ENCODE measurements at places on chromosomes 16 and 17. TPM values are rescaled to one million over a fixed set of nuclear protein-coding genes. Genes with fewer than 3 reads are reported as not detected.

- no peak for DNase-seq
Observed at GRCh38 chr17:82891911-82892310, 52.1 kb upstream of the ZNF750 start.

DNA sequence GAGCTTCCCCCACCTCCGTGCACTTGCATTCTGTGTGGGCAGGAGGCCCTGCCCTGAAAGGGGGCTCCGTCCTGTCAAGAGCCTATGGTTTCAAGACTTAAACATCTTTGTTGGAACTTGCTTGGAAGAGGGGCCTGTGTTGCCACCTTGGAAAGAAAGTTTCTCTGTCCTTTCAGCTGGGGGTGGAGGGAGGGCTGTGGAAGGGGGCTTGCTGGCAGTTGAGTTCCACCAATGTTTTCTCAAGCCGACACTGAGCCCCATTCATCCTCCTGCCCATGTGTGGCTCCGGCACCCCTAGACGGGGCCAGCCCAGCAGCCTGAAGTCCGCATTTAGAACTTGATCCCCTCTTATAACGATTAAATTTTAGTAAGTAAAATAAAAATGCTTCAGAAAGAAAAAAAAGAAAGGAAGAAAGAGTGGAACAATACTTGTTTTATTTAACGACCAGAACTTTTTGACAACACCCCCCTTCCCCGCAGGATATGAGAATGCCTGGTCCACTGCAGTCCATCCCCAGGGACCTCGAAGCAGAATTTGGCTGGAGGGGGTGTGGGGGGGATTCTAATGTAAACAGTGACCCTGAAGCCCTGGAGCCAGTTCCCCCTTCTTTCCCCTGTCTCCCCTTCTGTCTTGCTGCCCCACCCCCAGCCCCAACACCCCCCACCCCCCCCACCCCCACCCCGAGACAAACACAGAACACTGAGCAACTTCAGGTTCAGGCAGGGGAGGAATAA, 26.9 kb upstream of the CLEC18A start:
- DNase-seq, result no peak

- DNase-seq, result no peak
Observed at GRCh38 chr16:57427824-57428223, 19.4 kb downstream of the CIAPIN1 start.

DNA sequence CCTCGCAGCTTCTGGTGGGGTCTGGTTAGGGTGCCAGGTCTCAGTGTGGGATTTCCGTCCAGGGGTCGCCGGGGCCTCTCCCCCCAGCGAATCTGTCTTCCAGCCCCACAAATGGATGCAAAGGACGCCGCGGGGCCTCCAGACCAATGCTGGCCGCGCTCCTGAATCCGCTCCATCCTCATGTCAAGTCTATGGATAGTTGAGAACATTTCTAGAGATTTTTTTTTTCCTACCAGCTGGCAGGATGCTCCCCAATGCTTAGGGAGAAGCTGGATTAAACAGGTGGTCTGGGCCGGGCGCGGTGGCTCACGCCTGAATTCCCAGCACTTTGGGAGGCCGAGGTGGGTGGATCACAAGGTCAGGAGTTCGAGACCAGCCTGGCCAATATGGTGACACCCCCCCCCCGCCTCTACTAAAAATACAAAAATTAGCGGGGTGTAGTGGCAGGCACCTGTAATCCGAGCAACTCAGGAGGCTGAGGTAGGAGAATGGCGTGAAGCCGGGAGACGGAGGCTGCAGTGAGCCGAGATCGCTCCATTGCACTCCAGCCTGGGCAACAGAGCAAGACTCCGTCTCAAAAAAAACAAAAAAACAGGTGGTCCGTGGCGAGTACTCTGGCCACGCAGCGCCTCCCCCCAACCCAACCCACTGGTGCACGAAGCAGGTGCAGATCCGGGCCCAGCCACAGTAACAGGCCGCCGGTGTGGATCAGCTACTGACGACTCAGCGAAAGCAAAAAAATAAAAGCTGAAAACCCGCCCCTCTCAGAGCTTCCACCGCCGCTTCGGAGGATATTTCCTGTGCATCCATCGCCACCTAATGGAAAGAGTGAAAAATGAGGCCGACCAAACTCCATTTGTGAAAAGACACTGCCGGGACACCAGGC, 1.1 kb upstream of the NXN start:
- DNase-seq, result peak; percentile 68

GRCh38 chr17:50117202-50118051, 12.5 kb downstream of the SAMD14 start:
- no peak for DNase-seq

Gene ABCC6
- 16.1 TPM for polyA plus RNA-seq

Gene KCNH6
- 0.83 TPM for polyA plus RNA-seq

DNA sequence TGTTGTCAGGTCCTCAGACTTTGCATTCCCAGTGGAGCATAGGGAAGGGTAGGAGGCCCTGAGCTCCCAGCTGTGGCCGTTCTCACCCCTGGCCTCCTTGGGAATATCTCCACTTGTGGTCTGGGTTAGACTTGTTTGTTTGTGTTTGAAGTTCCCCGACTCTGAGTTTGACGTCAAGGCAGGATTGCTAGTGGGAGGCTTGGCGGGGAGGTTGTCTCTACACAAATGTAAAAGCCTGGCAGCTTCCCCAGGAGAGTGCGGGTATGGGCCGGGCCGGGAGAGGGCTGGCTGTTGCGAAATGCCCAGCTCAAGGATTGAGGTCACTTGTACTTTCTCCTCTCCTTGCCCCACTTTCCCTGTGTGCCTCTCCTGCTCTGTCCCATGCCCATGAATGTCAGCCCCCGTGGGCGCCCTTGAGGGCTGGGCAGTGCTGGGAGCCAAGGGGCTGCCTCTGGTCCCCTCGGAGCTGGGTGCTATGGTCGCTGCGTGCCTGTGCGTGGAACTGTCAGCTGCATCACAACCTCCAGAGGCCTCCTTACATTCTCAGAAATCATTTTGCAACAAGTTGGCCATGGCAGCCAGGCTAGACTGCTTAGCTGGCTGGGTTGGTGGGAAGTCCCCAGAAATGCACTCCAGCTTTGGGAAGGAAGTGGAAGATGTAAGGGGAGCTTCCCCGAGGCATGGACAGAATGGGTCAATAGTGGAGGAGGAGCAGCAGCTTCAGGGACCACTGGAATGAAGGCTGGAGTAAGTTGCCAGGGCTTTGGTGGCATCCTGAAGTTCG, 84.3 kb downstream of the KSR1 start:
- no peak for DNase-seq

DNA sequence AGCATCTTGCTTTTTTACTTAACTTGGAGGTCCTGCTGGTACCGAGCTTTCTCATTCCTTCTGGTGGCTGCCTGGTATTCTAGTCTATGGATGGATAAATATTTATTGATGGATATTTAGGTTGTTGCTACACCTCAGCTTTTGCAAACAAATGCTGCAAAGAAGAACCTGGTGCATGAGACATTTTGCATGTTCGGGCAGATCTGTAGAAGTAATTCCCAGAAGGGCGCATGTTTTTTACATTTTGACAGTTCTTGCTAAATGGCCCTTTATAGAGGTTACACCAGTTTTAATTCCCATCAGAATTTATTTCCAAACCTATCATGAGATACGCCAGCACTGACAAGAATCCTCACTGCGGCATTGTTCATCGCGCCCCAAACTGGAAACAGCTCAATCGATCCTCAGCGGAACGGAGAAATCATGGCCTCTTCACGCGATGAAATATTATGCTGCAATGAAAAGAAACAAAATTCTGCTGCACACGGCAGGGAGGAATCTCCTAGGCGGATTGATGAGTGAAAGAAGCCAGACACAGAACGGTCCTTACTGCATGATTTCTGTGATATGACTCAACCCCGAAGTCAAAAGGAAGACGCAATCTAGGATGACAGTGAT, 68.0 kb upstream of the CREBBP start:
- DNase-seq, result no peak

DNA sequence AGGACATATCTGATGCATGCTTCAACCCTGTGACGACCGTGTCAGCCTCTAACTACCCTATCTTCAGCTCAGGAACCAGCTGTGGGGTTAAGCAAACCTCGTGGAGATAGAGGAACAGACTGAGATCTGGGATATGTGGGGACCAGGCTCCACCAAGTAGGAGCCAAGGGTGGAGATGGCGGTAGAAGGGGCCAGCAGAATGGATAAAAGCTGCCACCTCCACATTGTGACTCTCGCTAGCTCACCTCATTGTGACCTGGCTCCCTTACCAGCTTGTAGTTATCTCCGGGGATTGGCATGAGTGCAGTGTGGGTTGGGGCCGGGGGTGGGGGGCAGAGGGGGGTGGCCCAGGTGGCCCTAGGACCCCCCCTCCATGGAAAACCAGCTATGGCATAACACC, at the start of gene SPEM2:
TSS of gene SPEM2 (plus strand) at position 301 of the 400 bp plus-strand sequence. CDS start at position 374, 73 bp downstream.
- no peak for DNase-seq

DNA sequence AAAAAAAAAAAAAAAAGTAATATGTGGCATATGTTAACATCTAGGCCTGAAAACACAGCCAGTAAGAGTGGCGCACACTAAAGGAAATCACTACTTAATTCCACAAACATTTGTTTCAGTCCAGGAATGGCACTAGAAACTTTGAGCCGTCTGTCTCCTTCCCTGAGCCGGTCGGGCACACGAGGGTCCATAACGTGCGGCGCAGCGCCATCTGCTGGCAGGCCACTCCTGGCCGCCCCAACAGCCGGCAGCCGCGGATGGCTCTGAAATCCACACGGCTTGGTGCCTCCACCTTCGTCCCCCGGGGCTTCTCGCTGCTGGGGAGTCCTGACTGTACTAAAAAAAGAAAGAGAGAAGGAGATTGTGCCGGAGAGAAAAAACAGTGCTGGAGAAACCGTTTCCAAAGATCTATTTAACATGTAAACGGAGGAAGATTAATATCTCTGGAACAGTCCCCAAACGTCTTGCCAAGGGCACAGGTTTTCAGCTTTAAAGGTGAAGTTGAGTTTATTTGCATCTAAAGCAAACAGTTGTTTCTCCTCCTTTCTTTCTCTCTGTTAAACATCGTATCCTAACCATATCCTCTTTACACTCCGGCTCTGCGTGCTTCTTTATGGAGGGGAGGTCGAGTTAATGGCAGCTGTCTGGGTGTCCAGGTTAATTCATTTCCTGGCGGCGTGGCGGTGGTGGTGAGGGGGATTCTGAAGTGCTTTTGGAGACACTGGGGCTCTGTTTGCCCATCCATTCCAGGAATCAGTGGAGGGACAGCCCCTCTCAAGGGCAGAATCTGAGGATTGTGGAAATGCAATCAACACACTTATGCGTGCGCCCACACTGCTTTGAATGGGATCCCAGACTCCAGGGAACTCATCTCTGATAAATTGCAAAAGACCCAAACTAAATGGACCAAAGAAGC, 611.3 kb upstream of the SALL1 start:
- DNase-seq, result peak; percentile 83

Gene RNF157
- polyA plus RNA-seq, result 30.1 TPM

DNA sequence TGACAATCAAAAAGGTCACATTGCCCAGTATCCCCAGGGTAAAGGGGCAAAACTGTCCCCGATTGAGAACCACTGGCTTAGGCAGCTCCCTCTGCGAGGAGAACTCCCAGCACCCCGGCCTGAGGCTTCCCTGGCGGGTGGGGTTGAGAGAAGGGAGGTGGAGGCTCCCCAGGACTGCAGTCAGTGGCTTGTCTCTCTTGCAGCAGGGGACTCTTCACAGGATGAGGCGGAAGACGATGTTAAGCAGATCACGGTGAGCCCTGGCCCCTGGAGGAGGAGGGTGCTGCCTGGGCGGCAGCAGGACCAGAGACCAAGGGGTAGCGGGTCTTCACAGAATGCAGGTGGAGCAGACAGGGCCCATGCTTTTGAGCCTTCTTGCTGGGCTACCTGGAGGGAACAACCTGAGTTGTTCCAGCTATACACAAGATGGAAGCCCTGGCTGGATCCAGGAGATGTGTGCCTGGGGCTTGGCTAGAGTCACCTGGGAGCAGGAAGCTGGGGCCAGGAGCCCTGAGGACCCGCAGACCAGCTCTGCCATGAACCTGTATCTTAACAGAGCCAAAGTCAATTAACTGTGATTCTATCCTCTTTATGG, 16.8 kb downstream of the POLR3E start:
- DNase-seq, result no peak

GRCh38 chr17:53101706-53102105, 721.0 kb upstream of the KIF2B start:
- DNase-seq, result no peak

DNA sequence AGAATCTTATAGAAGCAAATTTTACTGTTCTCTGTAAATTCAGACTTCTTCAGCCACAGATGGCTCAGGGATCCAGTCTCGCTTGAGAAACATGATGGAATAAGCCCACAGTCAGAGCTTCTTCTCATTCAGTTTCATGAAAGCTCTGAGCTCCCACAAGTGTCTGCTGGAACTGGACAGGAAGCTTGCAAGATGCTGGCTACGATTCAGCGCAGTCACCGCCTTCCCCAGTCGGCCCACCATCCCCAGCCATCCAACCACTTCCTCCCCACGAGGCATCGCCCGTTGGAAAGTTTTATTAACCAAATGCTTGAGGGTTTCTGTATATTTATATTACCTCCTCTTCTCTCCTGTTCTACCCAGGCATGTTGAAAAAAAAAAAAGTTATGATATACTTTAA, 171.7 kb downstream of the ZFHX3 start:
- no peak for DNase-seq

- no peak for DNase-seq
Observed at GRCh38 chr17:15257258-15257788, 7.8 kb downstream of the PMP22 start.

Gene MT4
- not detected for polyA plus RNA-seq

Gene DPEP2
- polyA plus RNA-seq, result 0.54 TPM

DNA sequence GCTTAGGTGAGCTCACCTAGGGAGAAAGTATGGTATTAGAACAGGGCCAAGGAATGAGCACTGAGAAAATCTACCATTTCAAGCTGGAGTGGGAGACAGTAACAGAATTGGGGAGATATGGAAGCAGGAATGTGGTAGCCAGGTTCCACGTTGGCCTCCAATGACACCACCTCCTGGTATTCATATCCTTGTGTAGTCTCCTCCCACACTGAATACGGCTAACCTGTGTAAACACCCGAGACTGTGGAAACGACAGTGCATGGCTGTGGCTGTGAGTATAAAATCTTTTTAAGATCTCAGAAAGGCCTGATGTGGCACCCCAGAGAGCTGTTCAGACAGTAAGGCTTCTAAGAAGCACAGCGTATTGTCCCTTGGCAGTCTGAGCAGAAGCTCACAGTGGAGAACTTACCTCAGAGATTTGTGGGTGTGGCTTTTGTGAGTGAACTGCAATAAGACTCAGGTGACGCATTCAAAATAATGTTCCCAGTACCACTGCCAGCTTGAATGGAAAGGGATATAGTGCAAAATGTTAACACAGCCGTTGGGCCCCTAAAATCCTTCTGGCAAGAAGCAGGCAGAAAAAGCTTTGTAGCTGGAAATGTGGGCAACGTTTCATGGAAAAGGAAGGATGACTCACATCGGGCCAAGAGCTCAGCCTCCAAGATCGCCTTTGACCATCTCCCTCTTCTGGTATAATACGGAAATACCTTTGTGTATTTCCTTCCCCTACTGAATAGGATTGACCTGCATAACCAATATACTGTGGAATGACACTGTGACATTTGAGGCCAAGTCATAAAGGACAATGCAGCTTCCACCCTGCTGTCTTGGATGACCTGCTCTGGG, 14.4 kb downstream of the SDR42E1 start:
- no peak for DNase-seq

GRCh38 chr17:12985431-12986293, 32.2 kb downstream of the ELAC2 start:
- no peak for DNase-seq

GRCh38 chr17:50331085-50331791, 14.7 kb upstream of the XYLT2 start:
- no peak for DNase-seq

Data from left renal pelvis (tissue), 4 donors.